ENCODE measurements at places on chromosomes 5 and 9.

DNA sequence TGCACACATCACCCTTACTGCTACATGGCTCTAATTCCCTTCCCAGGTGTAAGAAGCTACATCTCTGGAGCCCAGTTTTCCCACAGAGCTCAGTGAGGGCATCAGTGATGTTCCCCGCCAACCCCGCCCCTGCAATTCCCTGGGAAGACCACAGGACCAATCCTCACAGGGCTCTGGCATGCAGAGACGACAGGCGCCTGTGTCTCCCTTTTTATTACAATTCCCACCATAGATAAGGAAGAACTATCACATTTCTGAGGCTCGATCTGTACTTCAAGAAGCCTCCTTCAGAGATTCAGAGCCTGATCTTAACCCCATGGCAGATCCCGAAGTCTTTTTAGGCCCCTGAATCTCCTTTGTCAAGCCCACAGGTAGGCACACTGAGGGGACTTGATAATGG lies at the start of gene OR1L6:
TSS of gene OR1L6 (plus strand) at position 301 of the 400 bp plus-strand sequence. CDS start 7,545 bp downstream, outside the sequence.
- DNase-seq: no peak

GRCh38 chr9:652914-653313 lies 188.6 kb upstream of the DMRT1 start:
- DNase-seq: no peak

DNA sequence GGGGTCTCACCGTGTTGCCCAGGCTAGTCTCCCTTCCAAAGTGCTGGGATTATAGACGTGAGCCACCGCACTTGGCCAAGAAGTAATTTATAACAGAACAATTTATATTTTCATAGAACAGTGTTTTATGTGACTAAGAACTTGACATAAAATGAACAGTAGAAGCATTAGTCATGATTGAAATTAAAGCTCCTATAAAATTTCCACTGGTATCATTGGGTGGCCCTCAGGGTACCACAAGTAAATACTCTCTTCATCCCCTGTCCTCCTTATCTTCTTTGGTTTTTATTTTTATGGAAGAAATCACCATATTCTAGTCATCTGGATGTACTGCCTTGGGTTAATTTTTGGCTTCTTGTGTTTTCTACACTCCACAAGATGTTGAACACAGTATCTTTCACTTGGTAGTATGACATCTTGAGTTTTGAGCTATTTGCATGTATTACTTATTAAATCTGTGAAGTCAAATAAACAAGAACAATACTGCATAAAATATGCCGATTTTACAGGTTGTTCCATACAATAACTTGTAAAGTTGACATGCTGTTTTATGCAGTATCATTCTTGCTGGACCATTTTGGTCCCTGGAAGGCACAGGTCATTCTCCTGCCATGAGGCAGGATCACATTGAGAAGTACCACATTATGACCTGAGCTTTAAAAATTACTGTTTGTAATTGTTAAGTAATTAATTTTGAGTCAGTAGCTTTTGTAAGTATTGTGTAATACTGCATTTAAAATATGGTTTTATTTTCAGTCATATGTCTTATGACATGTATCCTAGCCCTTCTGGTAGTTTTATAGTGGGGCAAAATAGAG lies 24.4 kb downstream of the LMNB1 start:
- no peak for DNase-seq

DNA sequence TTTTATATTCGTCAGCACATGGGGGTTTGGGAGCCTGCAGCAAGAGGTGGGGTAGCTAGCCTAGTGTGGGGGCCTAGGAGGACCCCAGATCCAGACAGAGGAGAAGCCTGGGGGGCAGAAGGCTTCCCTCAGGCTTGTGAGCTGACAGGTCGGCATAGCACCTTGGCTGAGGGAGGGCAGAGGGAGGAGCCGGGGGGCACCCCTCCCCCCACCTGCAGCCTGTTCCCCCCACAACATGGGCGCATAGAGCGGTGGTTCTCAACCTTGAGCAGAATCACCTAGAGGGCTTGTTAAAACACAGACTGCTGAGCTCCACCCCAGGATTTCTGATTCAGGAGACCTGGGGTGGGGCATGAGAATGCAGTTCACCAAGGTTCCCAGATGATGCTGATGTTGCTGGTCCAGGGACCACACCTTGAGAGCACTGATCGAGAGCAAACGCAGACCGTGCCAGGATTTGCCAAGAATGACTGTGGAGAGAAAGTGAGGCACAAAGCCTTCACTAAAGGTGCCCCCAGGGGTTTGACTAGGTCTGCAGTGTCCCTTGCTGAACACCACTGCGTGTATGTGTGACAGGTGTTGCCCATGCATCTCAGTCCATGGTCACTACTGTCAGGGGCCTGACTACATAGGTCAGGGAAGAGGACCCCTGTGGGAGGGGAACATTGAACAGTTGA lies 163.3 kb downstream of the MACROH2A1 start:
- DNase-seq: no peak

DNA sequence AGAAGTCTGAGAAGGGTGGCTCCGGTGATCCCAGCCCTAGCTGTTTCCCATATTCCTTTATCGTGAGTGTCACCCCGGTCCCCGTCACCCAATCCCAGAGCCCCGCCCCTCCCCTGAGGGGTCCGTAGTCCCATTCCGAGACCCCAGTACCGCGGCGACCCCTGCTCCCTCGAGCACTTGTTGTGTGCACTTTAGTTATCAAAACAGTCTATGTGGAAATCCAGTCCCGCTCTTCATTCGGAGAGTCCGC lies 223 bp downstream of the LRSAM1 start:
- DNase-seq: no peak
